AG04450 (cell line): ENCODE measurements at places on chromosomes 5 and 9. TPM values are rescaled to one million over a fixed set of nuclear protein-coding genes. Genes with fewer than 3 reads are reported as not detected.

DNA sequence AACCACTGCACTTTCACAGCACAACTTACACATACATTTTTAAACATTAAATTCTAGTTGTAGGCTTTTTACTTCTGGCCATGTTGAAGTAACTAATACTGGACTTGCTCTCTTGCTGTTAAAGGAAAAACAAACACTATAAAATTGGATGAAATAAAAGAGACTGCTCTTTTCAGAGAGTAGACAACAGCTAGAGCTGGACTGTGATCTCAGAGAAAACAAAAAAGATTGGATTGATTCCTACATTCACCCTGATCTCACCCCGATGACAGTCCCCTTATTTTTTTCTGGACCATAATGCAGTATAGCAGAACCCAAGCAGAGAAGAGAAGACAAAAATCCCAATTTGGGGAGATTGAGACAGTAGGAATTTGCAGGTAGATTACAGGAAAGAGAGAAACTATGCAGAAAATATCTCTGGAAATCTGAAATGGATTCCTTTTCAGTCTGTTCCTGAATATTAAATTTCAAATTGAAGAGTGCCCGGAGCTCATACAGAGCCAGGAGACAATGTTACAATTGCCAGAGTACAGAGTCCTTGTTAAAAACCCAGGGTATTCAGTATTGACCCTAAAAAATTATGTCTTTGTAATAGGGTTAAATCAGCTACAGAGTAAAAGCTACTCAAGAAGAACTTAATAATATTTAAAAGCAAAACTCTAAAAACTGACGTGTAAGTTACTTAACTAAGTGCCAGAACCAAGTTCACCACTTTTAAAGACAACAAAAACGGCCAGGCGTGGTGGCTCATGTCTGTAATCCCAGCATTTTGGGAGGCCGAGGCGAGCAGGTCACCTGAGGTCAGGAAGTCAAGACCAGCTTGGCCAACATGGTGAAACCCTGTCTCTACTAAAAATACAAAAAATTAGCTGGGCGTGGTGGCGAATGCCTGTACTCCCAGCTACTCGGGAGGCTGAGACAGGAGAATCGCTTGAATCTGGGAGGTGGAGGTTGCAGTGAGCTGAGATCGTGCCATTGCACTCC, 208.6 kb downstream of the MPDZ start:
- DNase-seq = no peak

- DNase-seq = no peak
These were observed 97.2 kb downstream of the RALGPS1 start for GRCh38 chr9:127011772-127012171.

GRCh38 chr9:115353681-115354080, 235.7 kb upstream of the TNC start:
- no peak for DNase-seq

- peak; percentile 59 for DNase-seq
These were observed 47.3 kb downstream of the FAM78A start for GRCh38 chr9:131228988-131229387.

Gene TAF11L10
- not detected in 2 replicates for polyA plus RNA-seq

Gene GPX8
- polyA plus RNA-seq = 234 and 317 TPM in 2 replicates
